Upper lobe of left lung (tissue), 6 donors: ENCODE measurements at places on chromosomes 12 and 14. TPM values are rescaled to one million over a fixed set of nuclear protein-coding genes. Genes with fewer than 3 reads are reported as not detected.
A peak's percentile ranks its signal among the peaks of the same experiment; 100 is the strongest.

GRCh38 chr12:132835076-132836025 is 6.7 kb upstream of the GOLGA3 start:
- H3K4me1 ChIP-seq: no peaks in the 10 kb centered on the region
- no peak overlapping the region for H3K27ac ChIP-seq
- no peaks in the 10 kb centered on the region for H3K27me3 ChIP-seq
- no peak for DNase-seq

DNA sequence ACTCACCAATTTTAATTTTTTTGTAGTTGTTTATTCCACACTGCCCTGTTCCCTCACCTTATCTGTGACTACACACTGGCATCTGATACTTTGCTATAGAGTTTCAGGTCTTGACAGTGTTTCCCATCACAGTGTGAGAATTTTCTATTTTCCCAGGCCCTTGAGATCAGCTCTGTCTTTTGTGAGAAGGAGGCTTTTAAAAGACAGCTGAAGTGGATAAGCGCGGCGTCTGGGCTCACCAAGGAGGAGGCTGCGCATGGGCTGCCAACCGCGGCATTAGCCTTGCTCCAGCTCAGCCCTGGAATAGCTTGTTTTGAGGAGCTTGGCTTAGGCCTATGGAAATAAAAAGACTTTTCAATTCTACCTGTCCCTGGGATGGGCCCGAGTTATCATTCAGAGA is 181.3 kb downstream of the RMST start:
- no peaks in the 10 kb centered on the region for H3K36me3 ChIP-seq
- H3K4me3 ChIP-seq: no peak overlapping the region
- DNase-seq: no peak
- no peaks in the 10 kb centered on the region for H3K27me3 ChIP-seq
- no peak overlapping the region for H3K27ac ChIP-seq

- no peak overlapping the region for H3K27ac ChIP-seq
- H3K27me3 ChIP-seq: no peaks in the 10 kb centered on the region
- no peaks in the 10 kb centered on the region for H3K36me3 ChIP-seq
- H3K4me3 ChIP-seq: no peak overlapping the region
Observed at GRCh38 chr12:86186449-86186848, 69.7 kb downstream of the MGAT4C start.

GRCh38 chr14:101840649-101841369 is 79.3 kb downstream of the PPP2R5C start:
- DNase-seq: no peak
- H3K4me3 ChIP-seq: no peak overlapping the region

DNA sequence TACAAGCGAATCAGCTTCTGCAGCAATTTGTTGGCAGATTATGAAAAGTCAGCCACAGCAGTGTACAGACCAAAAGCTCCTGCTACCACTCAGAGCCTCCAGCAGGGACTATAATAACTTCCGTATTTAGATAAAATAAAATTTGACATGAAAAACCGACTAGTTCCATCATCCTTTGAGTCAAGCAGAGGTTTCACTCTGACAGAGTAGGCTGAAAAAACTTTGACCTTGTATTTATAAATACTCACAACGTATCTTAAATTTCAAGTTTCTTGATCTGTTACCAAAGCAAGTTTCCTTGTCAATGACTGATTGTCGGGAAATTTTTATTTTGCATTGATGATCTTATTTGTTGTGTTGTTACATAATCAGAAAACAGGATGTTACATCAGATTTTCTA is 283.4 kb downstream of the DAD1 start:
- H3K27me3 ChIP-seq: no peaks in the 10 kb centered on the region
- H3K4me1 ChIP-seq: no peaks in the 10 kb centered on the region
- H3K27ac ChIP-seq: no peak overlapping the region
- no peaks in the 10 kb centered on the region for H3K36me3 ChIP-seq

GRCh38 chr12:127230843-127231260 is 1036.1 kb upstream of the TMEM132C start:
- H3K4me3 ChIP-seq: no peak overlapping the region
- no peaks in the 10 kb centered on the region for H3K27me3 ChIP-seq
- no peak for DNase-seq
- no peaks in the 10 kb centered on the region for H3K4me1 ChIP-seq

GRCh38 chr12:25775968-25776367 is 182.5 kb upstream of the RASSF8 start:
- no peak overlapping the region for H3K27ac ChIP-seq
- H3K27me3 ChIP-seq: no peaks in the 10 kb centered on the region
- H3K4me1 ChIP-seq: no peaks in the 10 kb centered on the region

GRCh38 chr12:102023343-102023930 is 38.4 kb downstream of the WASHC3 start:
- no peak overlapping the region for H3K4me3 ChIP-seq
- no peaks in the 10 kb centered on the region for H3K36me3 ChIP-seq
- H3K4me1 ChIP-seq: no peaks in the 10 kb centered on the region
- no peaks in the 10 kb centered on the region for H3K27me3 ChIP-seq

DNA sequence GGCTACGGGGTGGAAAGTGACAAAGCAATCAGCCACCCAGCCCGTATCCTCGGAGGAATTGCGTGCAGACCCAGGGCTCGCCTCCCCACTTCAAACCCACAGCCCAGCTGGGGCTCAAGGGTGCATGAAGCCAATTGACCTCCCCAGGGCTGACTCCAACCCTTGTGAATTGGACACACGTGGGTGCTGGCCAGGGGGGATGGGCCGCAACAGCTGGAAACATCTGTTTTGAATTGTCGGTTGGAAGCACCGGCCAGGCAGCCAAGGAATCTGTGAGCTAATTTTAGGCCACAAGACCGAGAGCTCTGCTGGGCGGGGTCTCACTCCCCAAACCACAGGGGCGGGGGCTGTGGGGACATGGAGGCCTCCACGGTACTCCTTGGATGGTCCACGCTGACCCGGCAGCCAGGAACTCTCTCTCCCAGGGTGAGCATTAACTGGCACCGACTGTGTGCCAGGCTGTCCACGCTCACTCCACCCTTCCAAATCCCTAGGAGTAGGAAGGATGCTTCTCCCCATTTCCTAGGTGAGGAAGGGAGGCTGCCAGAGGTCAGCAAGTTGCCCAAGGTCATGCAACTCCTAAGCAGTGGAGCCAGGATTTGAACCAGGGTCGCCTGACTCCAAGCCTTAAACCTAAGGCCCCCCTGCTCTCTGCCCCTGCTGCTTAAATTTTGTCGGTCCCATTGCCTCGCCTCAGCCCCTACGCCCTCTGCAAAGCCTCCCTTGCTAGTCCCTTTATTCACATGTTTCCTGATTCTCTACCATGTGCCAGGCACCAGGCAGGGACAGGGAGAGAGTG is 11.9 kb upstream of the TMEM119 start:
- DNase-seq: no peak
- no peak overlapping the region for H3K27ac ChIP-seq
- H3K4me1 ChIP-seq: peaks cover 18% of the 10 kb centered on the region
- no peak overlapping the region for H3K4me3 ChIP-seq
- no peaks in the 10 kb centered on the region for H3K36me3 ChIP-seq

- H3K4me3 ChIP-seq: no peak overlapping the region
- no peak overlapping the region for H3K27ac ChIP-seq
- no peaks in the 10 kb centered on the region for H3K27me3 ChIP-seq
- H3K36me3 ChIP-seq: no peaks in the 10 kb centered on the region
- H3K4me1 ChIP-seq: no peaks in the 10 kb centered on the region
- no peak for DNase-seq
Observed at GRCh38 chr14:61219673-61220072, 61.5 kb downstream of the TMEM30B start.

GRCh38 chr14:71398450-71398849 is 491.2 kb downstream of the PCNX1 start:
- H3K4me1 ChIP-seq: peaks cover 7% of the 10 kb centered on the region
- no peaks in the 10 kb centered on the region for H3K36me3 ChIP-seq
- peak overlapping the region; percentile 75 for H3K27ac ChIP-seq
- no peak overlapping the region for H3K4me3 ChIP-seq

GRCh38 chr14:106318700-106319099 is 792.3 kb downstream of the TMEM121 start:
- H3K27me3 ChIP-seq: no peaks in the 10 kb centered on the region
- H3K4me3 ChIP-seq: no peak overlapping the region
- H3K4me1 ChIP-seq: no peaks in the 10 kb centered on the region
- H3K36me3 ChIP-seq: no peaks in the 10 kb centered on the region
- DNase-seq: peak; percentile 79

- peak; percentile 93 for DNase-seq
- H3K4me3 ChIP-seq: peak overlapping the region; percentile 57
- peaks cover 81% of the 10 kb centered on the region for H3K4me1 ChIP-seq
- H3K27ac ChIP-seq: peak overlapping the region; percentile 81
- peaks cover 11% of the 10 kb centered on the region for H3K36me3 ChIP-seq
- H3K27me3 ChIP-seq: no peaks in the 10 kb centered on the region
Observed at GRCh38 chr12:121792607-121793439, 665 bp downstream of the RHOF start.

GRCh38 chr12:31203261-31203660 is 122.7 kb downstream of the SINHCAF start:
- H3K36me3 ChIP-seq: no peaks in the 10 kb centered on the region
- H3K4me3 ChIP-seq: no peak overlapping the region
- H3K27me3 ChIP-seq: no peaks in the 10 kb centered on the region

DNA sequence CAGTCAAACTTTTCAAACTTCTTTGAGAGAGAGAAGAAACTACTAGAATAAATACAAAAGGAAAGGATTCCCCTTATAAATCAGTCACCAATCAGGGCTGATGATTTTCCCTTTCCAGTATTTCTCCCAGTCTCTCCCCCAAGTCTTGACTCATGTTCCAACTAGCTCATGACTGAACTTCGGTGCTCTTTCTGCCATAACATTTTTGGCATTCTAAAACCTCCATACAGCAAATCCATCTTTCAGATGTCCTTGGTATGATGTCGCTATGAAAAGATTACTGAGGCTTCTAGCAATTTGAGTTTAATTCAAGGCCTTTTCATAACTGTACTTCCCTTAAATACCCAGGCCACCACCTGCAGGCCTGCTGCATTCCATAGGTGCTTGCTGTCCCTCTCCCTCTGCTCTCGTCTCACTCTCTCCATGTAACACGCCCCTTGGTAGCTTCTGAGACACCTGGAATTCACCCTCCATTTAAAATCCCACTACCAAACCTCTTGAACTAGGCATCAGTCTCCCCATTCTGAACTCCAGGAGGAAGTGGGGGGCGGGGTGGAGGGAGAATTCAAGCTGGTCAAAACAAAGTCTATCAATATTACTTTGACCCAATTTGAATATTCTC is 2.4 kb downstream of the PRKD1 start:
- no peak overlapping the region for H3K4me3 ChIP-seq
- no peak for DNase-seq
- peaks cover 28% of the 10 kb centered on the region for H3K4me1 ChIP-seq
- no peak overlapping the region for H3K27ac ChIP-seq
- H3K36me3 ChIP-seq: no peaks in the 10 kb centered on the region

DNA sequence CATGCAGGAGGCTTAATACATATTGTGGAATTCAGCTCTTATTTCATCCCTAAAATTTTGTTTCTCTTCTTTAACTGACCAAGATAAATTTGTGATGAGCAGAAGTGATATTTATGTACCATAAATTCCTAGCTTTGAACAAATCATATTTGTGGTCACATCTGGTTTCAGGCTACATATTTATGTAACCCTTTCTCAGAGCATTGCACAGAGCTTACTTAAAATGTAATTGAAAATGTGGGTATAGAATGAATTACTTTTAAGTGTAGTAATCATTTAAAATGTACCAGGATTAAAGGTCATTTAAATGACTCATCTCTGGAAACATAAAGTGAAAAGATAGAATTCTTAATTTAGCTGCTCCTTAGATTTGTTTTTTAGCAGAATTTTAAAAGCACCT is 129.9 kb upstream of the FRMD6 start:
- H3K36me3 ChIP-seq: no peaks in the 10 kb centered on the region
- no peak overlapping the region for H3K27ac ChIP-seq
- H3K27me3 ChIP-seq: no peaks in the 10 kb centered on the region
- H3K4me3 ChIP-seq: no peak overlapping the region

- no peaks in the 10 kb centered on the region for H3K4me1 ChIP-seq
- no peak for DNase-seq
- no peak overlapping the region for H3K27ac ChIP-seq
- no peaks in the 10 kb centered on the region for H3K36me3 ChIP-seq
- H3K27me3 ChIP-seq: no peaks in the 10 kb centered on the region
Observed at GRCh38 chr12:67540920-67541624, 107.5 kb upstream of the DYRK2 start.

DNA sequence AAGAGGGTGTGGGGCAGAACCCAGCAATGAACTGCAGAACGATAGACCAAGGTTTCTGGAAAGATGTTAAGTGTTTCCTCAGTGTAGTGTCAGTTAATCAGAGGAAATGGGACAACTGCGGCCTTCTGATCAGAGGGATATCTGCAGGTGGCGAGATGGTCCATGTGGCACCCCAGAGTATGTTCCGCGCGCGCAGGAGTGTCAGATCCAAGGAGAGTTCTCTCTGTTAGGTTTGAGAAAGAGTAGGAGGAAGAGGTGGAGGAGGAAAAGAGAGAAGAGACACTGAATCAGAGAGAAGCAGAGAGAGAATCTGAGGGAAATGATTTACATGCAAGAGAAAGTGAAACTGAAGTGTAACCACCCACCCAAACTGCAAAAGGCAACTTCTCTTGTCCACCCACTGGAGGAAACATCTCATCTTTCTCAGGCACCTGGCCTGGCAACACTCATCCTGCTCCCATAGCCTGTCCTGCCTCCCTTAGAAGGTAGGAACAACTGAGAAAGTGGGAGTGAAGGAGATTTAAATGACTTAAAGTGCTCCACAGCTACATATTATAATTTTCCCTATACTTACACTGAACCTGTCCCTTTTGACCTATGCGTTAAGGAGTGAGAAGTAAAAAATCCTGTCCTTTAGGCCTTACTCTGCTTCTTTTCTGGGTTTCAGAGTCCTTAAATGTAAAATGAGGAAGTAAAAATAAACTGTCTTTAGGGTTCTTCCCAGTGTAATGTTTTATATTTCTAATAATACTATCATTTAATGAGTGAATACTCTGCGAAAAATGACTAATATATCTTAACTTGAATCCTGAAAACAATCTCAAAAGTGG is 6.8 kb upstream of the TESPA1 start:
- no peak for DNase-seq
- H3K4me3 ChIP-seq: no peak overlapping the region
- H3K27ac ChIP-seq: no peak overlapping the region
- no peaks in the 10 kb centered on the region for H3K4me1 ChIP-seq
- H3K36me3 ChIP-seq: no peaks in the 10 kb centered on the region
- H3K27me3 ChIP-seq: no peaks in the 10 kb centered on the region

- H3K4me1 ChIP-seq: no peaks in the 10 kb centered on the region
- no peak overlapping the region for H3K4me3 ChIP-seq
- H3K27me3 ChIP-seq: no peaks in the 10 kb centered on the region
- no peak overlapping the region for H3K27ac ChIP-seq
- no peaks in the 10 kb centered on the region for H3K36me3 ChIP-seq
- DNase-seq: no peak
Observed at GRCh38 chr14:89128311-89129026, 288.6 kb downstream of the FOXN3 start.

GRCh38 chr12:67646775-67647174 is 1.8 kb upstream of the DYRK2 start:
- no peak overlapping the region for H3K27ac ChIP-seq
- no peaks in the 10 kb centered on the region for H3K27me3 ChIP-seq
- no peak for DNase-seq
- H3K4me3 ChIP-seq: no peak overlapping the region

GRCh38 chr12:132108211-132108832 is 35.8 kb downstream of the DDX51 start:
- H3K4me1 ChIP-seq: no peaks in the 10 kb centered on the region
- H3K27ac ChIP-seq: no peak overlapping the region
- DNase-seq: no peak

SINHCAF gene
- total RNA-seq: 40.3 TPM

EXOC3L4 gene
- 1.3 TPM for total RNA-seq

TAS2R31 gene
- total RNA-seq: 4.6 TPM

KRT82 gene
- not detected for total RNA-seq

PMEL gene
- 1.4 TPM for total RNA-seq

NFE2 gene
- total RNA-seq: 8.4 TPM

SMCO2 gene
- total RNA-seq: not detected

NUAK1 gene
- total RNA-seq: 11.6 TPM

SOX5 gene
- total RNA-seq: 11.9 TPM

SYCP3 gene
- total RNA-seq: 0.30 TPM

VRTN gene
- 0.09 TPM for total RNA-seq
